ENCODE measurements at places on chromosomes 7 and 10.

- no peak for DNase-seq
Observed at GRCh38 chr7:81110673-81111072, 191.8 kb upstream of the SEMA3C start.

DNA sequence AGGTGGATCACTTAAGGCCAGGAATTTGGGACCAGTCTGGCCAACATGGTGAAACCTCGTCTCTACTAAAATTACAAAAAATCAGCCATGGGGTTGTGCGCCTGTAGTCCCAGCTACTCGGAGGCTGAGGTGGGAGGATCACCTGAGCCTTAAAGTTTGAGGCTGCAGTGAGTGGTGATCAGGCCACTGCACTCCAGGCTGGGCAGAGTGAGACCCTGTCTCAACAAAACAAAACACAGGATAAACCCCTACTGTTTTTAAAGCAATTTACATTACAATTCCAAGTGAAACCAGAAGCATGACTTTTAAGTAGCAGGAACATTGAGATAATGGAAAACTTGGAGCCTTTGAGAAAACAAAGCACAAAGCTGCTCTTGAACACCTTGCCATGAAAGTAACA, 92.4 kb upstream of the BTBD16 start:
- no peak for DNase-seq

DNA sequence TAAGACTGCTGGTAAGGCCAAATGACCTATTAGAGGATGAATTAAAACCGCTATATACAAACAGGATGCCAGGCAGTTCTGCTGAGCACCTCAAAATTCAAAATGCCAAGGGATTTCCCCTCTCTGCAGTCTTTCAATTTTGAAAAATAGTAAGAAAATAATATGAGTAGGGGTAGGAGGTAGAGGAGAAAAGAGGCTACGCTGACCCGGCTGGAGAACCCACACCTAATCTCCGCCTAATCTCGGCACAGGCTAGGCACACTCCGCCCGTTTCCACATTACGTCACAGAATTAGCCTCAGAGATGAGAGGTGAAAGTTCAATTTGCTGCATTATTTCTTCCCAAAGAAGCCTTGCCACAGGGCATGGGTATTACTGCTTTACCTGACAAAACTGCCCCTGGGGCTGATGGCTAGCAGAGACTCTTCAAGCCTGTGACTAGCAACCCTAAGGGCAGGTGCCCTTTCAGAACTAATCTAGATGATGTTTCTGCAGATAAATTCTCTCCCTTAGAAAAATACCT, 21.3 kb upstream of the SPOCK2 start:
- DNase-seq: no peak

DNA sequence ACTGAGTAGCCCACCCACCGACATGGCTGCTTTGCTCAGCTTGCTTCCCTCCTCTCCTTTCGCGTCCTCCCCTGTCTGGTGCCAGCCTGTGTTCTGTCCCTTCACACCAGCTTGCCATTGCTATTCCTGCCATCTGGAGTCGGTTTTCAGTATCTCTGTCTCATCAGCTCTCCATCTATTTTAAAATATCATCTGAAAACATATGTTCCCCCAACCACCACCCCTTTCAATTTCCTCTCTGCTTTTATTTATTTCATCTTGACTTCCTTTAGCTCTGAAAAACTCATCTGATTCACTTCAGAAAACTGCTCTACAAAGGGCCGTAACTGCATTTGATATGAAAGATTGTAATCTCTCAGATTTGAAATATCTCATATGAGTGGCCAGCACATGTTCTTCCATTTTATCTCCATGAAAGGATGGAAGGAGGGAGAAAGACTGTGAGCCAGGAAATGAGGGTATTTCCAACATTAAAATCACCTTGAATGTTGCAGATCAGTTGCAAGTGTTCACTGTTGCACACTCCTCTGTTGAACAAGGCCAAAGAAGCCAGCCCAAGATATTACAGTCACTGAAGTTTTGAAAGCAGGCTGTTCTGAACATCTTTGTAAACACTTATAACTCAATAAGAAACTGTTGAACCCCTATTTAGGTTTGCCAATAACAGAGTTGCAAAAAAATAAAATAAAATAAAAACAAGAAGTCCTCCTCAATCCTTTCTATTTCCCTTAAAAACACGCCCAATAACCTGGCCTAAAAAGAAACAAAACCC, 202.4 kb upstream of the NEBL start:
- no peak for DNase-seq

DNA sequence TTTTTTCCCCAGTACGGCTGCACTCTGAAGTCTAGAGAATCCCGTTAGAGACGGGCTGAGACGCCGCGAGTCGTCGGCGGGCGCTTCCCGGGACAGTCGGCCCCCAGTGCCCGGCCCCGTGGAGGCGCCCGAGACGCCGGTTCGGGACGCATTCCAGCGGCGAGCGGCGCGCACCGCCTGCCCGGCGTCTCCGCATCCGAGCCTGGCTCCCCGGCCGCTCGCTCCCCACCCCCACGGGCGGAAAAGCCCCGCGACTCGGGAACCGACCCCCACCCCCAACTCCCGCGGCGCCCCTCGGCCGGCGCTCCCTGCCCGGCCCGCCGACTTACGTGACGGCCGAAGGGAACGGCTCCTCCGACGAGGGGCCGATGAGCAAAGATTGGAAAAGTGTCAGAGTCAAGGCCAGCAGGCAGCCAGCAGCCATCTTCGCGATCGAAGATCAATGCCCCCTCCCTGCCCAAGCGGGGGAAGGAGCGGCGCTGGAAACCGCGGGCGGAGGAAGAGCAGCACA, 486 bp downstream of the CACNA2D1 start:
- DNase-seq: no peak

- DNase-seq: no peak
Observed at GRCh38 chr10:14617852-14618251, 156.8 kb downstream of the FAM107B start.

- DNase-seq: no peak
Observed at GRCh38 chr7:27104341-27105058, 2.0 kb upstream of the HOXA2 start.

- no peak for DNase-seq
Observed at GRCh38 chr7:18693406-18693805, 197.9 kb downstream of the HDAC9 start.

GRCh38 chr10:133515471-133515870, 11.7 kb upstream of the CYP2E1 start:
- DNase-seq: no peak

GRCh38 chr7:20798081-20798693, 11.5 kb upstream of the SP8 start:
- no peak for DNase-seq

GRCh38 chr10:44775402-44775741, 135.8 kb upstream of the TMEM72 start:
- DNase-seq: no peak

DNA sequence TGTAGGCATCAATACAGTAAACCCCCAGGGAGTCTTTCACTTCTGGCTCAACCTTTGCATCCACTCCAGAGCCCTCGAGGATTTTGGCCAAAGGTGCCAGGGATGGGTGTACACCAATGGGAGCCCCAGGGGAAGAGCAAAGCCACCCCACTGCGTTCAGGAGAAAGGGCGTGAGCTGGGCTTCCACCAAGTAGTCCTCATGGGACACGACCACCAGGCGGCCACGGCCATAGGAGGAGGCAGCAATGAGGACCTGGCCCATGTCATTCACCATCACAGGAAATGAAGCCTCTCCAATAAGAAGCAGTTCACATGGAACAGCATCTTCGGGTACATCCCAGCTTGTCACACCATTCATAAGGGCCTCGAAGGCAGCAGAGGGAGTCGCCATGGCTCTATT, 25.8 kb downstream of the TCAF1 start:
- DNase-seq: no peak

- DNase-seq: no peak
Observed at GRCh38 chr7:103412151-103412550, 33.9 kb downstream of the SLC26A5 start.

GRCh38 chr7:747186-747585, 20.1 kb upstream of the PRKAR1B start:
- DNase-seq: no peak

- DNase-seq: no peak
Observed at GRCh38 chr10:77638321-77639101, 903 bp upstream of the KCNMA1 start.

- no peak for DNase-seq
Observed at GRCh38 chr7:149766135-149766675, 7.2 kb downstream of the ZNF467 start.

DNA sequence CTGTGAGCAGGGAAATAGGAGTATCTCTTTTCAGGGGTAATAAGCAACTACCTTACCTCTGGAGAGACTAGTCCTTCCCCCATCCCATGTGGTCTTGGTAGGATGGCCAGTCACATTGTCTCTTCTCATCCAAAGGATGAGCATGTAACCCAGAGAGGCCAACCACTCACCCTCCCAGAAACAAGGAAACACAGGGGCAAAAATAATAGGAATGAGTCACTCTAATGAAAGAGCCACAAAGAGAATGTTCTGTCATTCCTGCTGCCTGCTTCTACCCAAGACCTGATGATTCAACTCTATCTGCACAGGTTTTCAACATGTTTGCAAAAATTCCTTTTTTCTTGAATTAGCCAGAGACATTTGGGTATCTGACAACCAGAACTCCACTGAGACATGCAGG, 99.3 kb upstream of the NFE2L3 start:
- DNase-seq: no peak

GRCh38 chr7:37817591-37817960, 30.8 kb upstream of the NME8 start:
- DNase-seq: no peak

DNA sequence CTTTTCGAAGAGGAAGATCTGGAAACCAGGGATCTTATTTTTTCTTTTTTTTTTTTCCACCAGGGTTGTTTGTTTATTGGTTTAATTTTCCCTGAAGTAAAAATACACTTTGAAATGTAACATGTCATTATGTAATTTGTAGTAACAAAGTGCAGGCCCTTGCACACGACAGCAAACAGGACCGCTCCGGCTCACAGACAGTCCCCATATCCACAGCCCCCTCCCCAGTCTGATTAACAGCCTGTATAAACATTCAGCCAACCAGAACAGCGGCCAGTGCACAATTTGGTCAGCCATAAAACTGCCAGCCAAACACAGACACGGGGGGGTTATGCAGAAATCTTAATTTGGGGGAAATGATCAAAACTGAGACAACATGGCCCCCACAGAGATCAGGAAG, 431.6 kb upstream of the NPVF start:
- no peak for DNase-seq

GRCh38 chr7:156616269-156617202, 24.0 kb upstream of the RNF32 start:
- DNase-seq: no peak

DNA sequence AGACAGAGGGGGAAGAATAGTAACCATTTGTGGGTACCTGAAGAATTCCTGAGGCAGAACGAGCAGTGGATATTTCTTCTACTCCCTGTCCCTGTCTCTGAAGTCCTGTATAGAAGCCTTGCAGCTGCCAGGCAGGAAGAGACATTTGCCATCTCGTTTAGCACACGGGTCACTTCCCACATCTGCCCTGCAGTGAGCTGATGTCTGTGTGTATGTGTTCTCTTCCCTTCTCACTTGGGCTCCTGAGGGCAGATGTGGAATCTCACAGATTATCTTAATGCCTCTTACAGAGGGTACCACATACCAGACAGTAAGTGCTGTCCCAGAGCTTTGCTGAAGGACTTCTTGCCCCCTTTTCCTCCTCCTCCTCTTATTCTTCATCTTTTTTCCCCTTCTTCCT, 14.1 kb upstream of the TRPV6 start:
- DNase-seq: no peak

DNA sequence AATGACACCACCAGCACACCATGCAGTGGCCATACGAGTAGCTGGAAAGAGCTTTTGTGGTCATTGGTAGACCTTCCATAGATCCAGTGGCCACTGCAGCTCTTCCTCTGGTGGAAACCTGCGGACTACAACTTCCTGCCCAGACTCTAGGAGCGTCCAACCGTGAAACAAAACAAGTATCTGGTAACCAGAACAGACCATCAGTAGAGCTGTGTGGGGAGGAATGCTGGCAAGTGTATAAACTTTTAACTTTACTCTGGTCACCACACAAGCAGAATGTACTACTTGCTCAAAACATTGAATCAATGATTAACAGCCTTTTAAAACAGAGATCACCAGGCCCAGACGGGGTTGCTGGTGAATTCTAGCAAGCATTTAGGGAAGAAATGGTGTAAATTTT, 154.7 kb upstream of the DGKB start:
- no peak for DNase-seq

GRCh38 chr10:42951486-42952251, 125.2 kb upstream of the RET start:
- DNase-seq: no peak

GRCh38 chr10:50426485-50426884, 175.2 kb upstream of the ASAH2 start:
- DNase-seq: no peak

GRCh38 chr7:75642810-75643486, 95.8 kb downstream of the HIP1 start:
- DNase-seq: peak; percentile 69

GRCh38 chr10:103141950-103142349, 51.1 kb downstream of the NT5C2 start:
- DNase-seq: no peak

DNA sequence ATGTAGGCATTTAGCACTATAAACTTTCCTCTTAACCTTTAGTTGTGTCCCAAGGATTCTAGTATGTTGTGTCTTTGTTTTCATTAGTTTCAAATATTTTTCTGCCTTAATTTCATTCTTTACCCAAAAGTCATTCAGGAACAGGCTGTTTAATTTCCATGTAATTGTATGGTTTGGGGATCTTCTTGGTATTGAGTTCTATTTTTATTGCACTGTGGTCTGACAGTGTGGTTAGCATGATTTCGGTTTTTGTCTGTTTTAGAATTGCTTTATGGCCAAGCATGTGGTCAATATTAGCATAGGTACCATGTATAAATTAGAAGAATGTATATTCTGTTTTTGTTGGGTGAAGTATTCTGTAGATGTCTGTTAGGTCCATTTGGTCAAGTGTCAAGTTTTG, 26.3 kb downstream of the COA1 start:
- no peak for DNase-seq

DNA sequence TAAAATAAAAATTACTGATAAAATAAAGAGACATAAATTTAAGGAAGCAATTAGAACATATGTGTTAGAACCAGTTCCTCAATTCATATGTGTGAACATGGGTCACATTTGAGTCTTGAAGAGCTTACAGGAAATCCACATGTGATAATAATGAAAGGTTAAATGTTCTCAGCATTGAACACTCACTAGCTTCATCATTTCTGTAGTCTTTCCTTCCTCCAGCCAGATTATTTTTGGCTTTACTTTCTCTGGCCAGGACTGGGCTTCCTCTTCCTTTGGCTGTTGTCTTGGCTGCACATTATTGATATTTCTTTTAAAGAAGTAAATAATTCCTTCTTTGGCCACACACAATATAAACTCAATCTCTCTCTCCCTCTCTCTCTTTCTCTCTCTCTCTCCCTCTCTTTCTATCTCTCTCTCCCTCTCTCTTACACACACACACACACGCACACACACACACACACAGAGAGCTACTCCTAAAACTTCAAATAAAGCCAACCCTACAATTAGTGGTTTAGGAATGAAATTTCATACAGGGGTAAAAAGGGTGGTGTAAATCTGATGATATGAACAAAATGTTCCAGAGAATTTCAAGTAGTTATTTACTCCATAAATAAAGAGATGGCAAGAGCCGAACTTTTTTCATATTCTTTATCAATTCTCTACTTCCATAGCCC, 171.2 kb downstream of the REEP3 start:
- DNase-seq: no peak

GRCh38 chr7:150685219-150686029, at the start of gene GIMAP2:
TSS of gene GIMAP2 (plus strand) at chr7:150685706. CDS start at chr7:150687060, 1,354 bp downstream.
- peak; percentile 55 for DNase-seq

- DNase-seq: no peak
Observed at GRCh38 chr7:88515301-88515700, 208.6 kb upstream of the STEAP4 start.

GRCh38 chr10:101938305-101939007, 94.9 kb upstream of the KCNIP2 start:
- DNase-seq: no peak

GRCh38 chr10:59965899-59966650, 59.7 kb upstream of the CCDC6 start:
- DNase-seq: no peak

All from stimulated activated CD4-positive, alpha-beta T cell treated with anti-CD3 and anti-CD28 coated beads, Interleukin-4, amount 100 ng/mL, for 24 hours (primary cell).